GM23338 (cell line): ENCODE measurements at places on chromosomes 1 and 21.
A peak's percentile ranks its signal among the peaks of the same experiment; 100 is the strongest.

DNA sequence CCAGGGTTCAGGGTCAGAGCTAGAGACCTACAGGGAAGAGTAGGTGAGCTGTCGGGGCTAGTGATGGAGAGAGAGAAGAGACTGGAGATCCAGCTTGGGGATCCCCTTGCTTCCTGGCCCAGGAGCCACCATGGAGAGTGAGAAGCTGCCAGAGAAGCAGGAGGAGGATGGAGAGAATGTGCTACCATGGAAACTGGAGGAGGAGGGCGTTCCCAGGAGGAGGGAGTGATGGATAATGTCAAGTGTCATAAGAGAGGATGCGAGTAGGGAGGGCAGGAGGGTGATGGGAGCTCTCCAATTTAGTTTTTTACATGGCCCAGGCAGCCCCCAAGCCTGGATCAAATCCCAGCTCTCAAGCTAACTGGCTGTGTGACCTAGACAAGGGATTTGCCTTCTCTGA is 46.5 kb upstream of the EPB41 start:
- DNase-seq = no peak

GRCh38 chr1:46204406-46204742 is 1.2 kb downstream of the LURAP1 start:
- DNase-seq = no peak

GRCh38 chr1:107748531-107748930 is 216.4 kb downstream of the VAV3 start:
- peak; percentile 51 for DNase-seq

GRCh38 chr1:119984771-119985170 is 84.7 kb downstream of the NOTCH2 start:
- no peak for DNase-seq

DNA sequence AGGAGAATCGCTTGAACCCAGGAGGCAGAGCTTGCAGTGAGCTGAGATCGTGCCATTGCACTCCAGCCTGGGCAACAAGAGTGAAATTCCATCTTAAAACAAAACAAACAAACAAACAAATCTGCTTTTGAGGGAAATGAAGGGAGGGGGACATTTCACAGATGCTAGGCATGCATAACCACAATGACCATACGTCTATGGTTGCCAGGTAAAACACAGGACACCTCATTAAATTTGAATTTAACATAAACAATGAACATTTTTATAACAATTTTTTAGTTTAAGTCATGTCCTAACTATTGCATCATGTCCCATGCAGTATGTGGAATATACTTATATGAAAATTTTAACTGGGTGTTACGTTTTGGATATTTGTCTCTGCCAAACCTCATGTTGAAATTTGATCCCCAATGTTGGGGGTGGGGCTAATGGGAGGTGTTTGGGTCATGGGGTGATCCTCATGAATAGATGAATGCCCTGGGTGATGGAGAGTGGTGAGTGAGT is 31.0 kb upstream of the ZBTB18 start:
- peak; percentile 25 for DNase-seq

DNA sequence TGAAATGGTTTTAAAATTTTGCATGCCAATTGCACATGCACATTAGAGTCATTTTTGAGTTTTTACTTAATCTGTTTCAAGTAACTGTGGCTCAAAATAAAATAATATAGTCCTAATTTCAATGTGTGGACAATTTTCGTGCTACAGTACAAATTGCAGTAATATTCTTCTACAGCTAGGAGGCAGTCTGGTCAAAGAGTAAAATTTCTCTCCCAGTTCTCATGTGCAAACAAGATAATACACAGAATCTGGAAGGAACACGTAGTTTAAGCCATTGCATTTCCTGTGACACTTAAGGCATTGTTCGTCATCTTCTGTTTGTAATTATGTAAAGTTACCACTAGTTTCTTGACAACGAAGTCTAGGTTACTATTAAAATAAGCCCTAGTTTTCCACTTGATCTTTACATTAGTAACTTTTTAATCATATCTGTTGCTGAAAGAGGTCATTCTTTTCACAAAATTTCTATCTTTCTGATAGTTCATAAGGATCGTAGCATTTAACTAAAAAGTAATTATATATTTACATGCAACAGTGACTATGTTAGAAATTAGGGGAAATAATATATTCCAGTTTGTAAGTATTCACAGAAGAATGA is 28.9 kb downstream of the ODR4 start:
- DNase-seq = peak; percentile 42

- no peak for DNase-seq
Measured at GRCh38 chr1:51283979-51284378, 46.4 kb downstream of the TTC39A start.

DNA sequence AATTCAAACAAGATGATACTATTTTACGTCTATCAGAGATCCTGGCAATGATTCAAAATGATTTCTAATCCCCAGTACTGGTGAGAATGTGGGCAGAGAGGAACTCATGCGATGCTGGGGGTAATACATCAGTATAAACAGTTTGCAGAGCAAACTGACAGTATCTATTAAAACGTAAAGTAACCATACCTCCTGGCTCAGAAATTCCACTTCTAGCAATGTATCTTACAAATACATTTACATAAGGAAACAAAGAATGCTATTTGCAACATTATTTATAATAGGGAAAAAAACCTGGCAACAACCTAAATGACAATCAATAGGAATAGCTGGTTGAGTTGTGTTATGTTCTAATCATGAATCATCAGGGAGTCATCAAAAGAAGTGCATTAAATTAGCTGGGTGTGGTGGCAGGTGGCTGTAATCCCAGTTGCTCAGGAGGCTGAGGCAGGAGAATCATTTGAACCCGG is 15.9 kb downstream of the RCAN1 start:
- no peak for DNase-seq

GRCh38 chr1:180116964-180117763 is 37.5 kb upstream of the QSOX1 start:
- no peak for DNase-seq

GRCh38 chr1:157653494-157653873 is 47.1 kb downstream of the FCRL3 start:
- DNase-seq = no peak

DNA sequence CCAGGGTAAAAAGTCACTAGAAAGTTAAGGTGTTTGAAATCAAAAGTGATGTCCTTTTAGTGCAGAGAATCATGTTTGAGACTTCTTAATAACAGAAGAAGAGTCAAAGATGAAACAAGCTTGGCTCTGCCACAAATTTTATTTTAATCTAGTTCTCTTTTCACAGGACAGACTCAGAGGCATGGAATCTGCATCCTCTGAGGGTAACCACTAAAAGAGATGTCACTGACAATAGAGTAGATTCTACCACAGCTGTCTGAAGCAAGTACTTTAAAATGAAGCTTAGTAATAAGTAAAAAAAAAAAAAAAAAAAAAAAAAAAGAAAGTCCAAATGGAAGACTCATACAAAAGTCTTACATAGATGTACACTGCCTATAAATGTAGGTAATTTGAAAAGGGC is 519.7 kb upstream of the PRMT6 start:
- no peak for DNase-seq

GRCh38 chr1:23902321-23903278 is 10.6 kb downstream of the CNR2 start:
- DNase-seq = peak; percentile 48

DNA sequence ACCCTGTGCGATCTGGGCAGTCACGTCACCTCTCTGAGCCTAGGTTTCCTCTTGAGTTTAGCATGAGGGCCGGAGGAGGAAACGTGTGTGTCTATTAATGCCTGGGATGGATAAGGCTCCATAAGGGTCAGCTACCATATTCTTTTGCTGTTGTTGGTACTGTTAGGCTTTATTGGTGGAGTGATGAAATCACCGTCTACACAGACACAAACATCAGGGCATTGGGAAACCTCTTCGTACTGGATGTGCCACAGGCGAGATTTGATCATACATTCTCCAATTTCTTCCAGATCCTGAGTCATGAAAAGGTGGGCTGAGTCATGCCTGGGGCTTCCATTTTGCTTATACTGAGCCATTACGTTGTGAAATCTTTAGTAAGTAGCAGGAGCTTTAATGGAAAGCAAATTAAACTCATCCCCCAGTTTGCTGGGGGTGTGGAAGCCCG is 24.9 kb upstream of the GRHL3 start:
- no peak for DNase-seq

DNA sequence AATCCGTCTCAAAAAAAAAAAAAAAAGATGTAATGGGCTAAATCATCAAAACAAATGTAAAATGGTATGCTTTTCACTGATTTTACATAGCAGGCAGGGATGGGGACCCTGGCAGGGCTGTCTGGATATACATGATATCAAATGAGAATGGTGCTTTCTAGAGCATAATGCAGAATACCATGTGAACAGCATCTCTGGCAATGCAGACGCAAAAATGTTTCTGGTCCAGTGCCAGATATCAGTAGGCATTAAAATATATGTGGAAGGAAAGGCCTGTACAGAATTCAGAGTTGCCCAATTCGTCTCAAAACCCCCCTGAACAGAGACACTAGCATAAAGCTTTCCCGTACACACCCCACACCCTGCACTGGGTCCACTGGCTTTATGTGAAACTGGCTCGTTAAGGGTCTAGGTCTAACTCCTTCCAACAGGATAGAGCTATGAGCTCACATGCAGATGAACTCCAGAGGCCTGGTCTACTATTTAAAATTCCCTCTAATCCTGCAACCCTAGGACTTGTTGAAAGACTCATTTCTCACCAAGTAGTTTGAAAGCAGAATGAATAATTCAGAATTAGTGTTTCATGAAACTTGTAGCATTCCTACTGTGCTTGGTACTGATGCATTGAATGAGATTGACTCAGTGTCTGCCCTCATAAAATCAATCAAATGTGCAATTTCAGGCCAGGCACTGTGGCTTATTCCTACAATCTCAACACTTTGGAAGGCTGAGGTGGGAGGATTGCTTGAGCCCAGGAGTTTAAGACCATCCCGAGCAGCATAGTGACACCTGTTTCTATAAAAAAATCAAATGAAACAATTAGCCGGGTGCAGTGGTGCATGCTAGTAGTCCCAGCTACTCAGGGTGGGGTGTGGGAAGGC is 2.6 kb upstream of the MYSM1 start:
- no peak for DNase-seq

DNA sequence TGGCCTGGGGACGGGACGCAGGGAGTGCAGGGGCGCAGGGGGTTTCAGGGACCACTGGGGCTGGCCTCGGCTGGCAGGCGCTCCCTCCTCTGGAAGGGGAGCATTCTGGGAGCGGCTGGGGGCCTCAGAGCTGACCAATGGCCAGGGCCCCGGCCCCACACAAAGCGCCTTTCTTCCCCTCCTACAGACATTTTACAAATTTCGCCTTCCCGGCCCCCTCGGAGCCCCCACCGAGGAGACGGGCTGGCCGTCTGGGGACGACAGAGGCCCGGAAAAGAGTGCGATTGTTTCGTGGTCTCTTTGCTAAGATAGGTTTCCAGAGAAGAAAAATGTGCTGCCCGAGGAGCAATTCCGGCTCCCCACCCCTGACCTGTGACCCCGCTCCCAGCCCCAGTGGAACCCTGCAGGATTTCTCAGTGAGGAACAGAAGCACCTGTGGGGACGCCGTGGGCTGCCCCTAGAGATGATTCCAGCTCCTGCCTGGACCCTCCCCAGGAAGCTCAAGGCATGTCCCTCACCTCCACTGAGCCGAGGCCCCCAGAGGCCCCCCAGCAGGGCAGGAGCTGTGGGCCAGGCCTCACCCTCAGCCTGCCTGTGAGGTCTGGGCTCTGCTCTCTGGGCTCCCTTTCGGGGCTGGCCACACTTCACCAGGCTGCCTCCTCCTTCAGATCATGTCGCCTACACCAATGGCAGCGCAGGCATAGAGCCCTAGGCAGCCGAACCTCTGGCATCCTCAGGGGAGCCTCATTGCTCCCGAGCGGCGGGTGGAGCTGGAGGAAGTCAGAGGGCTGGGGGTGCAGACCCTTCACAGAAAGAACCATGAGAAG is 15.0 kb upstream of the PLEKHG5 start:
- DNase-seq = no peak

DNA sequence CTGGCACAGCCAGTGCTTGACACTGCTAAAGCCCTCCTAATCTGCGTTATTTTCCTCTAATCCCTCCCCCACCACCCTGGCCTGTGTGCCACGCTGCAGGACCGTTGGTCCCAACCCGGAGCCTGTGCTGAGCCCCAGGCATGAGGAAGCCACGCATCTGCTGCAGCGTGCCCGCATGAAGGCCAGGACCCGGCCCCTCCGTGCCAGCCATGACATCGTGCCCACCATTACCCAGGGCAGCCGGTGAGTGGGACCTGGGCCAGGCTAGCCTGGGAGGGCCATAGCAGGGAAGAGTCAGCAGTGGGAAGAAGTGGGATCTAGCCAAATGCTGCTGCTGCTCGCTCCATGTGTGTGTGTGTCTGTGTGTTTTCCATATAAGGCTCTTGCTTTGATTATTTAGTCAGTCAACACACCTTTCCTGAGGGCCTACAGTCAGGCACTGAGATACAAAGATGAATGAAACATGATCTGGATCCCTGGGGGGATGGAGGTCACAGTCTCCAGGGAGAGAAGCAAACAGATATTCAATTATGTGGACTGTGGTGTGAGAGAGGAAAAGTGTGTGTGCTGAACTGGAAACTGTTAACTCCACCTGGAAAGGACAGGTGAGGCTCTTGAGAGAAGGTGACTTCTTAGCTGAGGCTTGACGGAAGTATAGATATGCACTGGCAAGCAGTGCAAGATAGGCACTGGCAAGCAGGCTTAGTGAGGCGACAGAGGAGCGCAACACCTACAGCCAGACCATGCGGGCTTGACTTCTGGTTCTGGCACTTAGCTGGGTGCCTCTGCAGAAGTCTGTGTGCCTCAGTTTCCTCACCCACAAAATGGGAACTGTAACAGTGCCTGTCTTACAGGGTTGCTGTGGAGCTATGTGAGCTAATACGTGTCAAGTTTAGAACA is 15.9 kb downstream of the KIAA1614 start:
- no peak for DNase-seq

DNA sequence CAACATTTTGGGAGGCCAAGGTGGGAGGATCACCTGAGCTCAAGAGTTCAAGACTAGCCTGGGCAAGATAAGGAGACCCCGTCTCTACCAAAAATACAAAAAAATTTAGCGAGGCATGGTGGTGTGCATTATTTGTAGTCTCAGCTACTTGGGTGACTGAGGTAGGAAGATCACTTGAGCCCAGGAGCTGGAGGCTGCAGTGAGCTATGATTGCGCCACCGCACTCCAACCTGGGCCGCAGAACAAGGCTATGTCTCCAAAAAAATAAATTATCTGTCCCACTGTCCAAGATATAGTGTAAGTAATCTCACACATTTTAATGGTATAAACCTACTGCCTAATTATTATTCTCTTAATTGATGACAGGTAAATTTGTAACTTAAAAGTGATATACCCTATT is 12.8 kb downstream of the ARID4B start:
- no peak for DNase-seq

DNA sequence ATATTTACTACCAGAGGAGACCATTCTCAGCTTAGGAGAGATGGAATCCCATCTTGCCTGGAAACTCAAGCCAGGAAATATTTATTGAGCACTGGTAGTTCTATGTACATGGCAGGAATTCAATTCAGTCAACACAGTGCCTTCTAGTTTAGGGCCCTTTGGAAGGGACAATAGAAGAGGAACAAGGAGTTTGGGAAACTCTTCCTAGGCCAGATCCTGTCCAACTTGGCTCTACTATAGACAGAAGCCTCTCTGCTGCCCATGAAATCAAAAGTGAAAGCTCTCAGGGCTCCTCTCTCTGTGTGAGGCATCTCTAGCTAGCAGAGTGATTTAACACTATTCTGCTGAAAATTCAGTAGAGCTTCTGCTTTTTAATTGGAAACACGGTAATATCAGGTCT is 244.6 kb upstream of the MAP1LC3C start:
- DNase-seq = no peak
